NCI-H2227 treated with DMSO at 0.1 percent for 48 hours (cell line): ENCODE measurements at places on chromosomes 11 and 22.

- DNase-seq = no peak
These were observed 174.5 kb upstream of the NTM start for GRCh38 chr11:131195661-131196517.

DNA sequence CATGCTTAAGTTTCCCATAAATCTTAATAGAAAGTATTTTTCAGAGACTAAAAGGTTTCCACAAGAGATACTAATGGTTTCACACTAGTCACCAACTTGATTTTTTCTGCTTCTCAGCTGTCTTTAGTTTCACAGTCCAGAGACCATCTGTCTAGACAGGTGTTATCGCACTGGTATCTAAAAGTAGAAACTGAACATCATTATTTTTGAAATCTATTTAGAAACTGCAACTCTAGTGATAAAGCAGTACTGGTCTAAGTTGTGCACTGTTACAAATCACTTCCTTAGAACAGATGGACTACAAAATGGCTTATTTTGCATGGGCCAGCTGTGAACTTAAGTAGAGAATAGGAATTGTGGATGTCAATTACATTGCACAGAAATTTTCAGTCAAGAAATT is 78.0 kb downstream of the CNTN5 start:
- DNase-seq = no peak

DNA sequence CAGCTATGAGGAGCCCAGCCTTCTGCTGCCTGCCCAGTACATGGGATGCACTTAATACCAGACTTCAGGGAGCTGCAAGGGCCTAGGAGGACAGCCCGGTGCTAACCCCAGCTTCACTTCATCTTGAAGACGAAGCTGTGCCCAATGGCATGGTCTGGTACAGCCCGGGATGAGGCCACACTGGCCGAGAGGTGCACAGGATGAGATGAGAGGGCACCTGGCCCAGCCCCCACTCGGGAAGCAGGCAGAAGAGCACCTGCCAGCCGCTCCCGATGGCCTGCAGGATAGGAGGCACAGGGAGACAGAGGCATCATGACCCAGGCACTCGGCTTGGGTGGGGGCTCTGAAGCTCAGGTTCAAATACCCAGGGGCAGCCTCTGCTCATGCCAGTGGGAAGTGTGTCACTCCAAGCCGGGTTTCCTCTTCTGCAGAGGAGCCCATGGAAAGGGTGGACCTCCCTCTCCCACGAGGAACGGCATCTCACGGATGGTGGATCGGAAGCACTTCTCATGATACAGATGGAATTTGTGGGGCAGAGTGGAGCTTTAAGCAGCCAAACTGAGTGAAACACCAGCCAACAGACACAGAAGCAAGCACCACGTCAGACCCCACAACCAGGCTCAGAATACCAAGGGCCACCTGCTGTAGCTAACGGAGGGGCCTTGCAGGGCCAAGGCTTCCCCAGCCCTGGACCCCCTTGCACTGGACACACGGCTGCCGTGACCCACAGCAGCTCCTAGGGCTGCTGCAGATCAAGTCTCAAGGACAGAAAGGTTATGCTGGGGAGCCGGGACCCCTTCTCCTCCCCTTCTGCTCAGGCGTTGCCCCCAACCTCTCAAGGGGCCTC is 875.2 kb downstream of the BRD1 start:
- no peak for DNase-seq

DNA sequence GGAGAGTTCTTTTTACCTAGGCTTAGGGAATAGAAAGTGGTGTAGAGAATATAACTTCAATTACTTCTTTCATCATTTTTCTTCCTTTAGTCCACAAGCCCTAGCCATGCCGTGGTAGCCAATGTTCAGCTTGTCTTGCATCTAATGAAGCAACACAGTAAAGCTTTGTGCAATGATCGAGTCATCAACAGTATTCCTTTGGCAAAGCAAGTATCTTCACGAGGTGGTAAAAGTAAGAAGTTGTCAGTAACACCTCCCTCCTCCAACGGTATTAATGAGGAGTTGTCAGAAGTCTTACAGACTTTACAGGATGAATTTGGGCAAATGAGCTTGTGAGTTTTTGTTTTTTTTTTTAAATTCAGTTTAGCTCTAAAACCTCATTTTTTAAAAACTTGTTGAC is 37.4 kb downstream of the CEP57 start:
- no peak for DNase-seq

DNA sequence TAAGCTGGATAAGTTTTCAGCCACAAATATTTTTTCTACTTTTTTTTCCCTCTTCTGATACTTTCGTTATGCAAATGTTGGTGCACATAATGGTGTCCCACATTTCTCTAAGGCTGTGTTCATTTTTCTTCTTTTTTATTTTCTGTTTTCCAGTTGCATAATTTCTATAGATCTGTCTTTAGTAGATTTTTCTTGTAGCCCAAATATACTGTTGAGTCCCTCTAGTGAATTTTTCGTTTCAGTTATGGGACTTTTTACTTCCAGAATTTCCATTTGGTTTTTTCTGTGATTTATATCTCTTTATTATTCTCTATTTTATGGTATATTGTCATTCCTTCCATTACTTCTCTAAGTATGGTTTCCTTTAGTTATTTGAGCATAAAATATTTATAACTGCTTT is 72.0 kb downstream of the SWAP70 start:
- no peak for DNase-seq

DNA sequence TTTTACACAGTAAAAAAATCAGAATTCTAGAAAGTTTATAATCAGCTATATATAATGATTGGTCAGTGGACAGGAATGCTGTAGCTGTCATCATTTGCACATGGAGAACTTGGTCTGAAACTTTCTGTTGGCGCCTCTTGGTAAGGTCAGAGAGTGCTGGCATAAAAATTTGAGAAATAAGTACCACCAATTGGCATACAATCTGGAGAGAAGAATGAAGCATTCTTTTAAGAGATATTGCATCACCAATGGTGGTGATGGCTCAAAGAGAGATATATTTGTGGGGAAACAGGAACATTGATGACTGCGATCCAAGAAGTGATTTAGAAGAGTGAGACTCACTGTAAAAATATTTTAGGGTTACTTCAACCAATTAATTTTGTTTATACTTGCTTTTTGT is 19.8 kb upstream of the OOSP1 start:
- DNase-seq = no peak

DNA sequence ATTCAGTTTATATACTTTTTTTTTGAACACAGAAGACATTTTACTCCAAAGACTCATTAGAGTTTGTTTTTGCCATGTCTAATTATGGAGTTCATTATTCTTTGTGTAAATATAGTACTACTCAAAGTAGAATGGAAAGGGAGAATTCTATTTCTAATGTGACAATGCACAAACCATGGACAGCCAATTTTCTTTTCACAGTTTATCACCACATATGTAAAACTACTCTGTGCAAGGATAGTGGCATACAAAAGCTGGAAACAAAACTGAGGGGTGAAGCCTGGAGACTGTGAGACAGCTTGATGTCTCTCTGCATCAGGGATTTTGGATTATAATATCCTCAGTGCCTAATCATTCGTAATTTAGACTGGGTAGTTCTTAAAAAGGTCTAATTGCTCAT is 75.5 kb downstream of the LUZP2 start:
- DNase-seq = no peak

GRCh38 chr11:67053896-67054329 is 2.7 kb upstream of the RHOD start:
- peak; percentile 32 for DNase-seq

- no peak for DNase-seq
These were observed 10.8 kb downstream of the SOX10 start for GRCh38 chr22:37973271-37974170.
